ENCODE measurements at places on chromosomes 2 and 18. TPM values are rescaled to one million over a fixed set of nuclear protein-coding genes. Genes with fewer than 3 reads are reported as not detected.

Gene ALPP
- polyA plus RNA-seq, result not detected

Gene POTEI
- polyA plus RNA-seq, result 0.10 TPM

DNA sequence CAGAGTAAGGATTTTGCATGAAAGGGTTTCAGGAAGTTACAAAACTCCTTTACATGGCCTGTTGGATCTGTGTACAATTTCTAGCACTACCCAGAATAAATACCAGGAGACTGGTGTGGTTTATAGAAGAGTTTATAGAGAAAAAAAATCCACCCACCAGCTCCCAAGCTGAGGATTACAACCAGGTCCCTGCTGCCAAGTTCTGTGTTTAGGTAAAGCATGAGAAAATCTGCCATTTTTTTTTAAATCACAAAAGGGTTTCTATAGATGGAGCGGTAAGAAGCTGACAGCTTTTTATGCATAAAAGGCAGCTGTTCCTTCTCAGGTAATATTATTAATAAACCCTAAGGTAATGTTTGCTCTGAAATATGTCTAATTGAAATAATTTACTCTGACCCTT, 545.4 kb upstream of the ZEB2 start:
- DNase-seq, result no peak

Gene PROM2
- 31.0 TPM for polyA plus RNA-seq

DNA sequence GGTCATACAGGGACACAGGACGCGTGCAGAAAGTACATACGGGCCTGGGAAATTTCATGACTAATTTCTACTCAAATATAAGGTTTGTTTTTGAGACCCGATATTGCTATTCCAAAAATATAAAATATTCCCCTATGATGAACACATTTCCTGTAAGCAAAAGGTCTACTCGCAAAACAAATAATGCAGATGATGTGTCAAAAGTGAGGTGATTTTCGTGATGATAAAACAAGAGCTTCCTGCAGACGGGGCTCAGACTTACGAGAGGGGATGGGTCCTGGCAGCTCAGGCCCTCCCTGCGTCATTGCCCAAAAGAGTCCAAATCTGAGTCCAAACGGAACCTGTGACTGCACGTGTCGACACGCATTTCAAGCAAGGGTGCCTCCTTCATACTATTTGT, 62.7 kb downstream of the MBP start:
- no peak for DNase-seq

Gene SPR
- polyA plus RNA-seq, result 13.6 TPM

Gene DOK1
- polyA plus RNA-seq, result 9.8 TPM

- DNase-seq, result no peak
Observed at GRCh38 chr2:219406861-219407230, 11.3 kb upstream of the DES start.

- no peak for DNase-seq
Observed at GRCh38 chr2:111045771-111046444, 74.8 kb upstream of the BCL2L11 start.

DNA sequence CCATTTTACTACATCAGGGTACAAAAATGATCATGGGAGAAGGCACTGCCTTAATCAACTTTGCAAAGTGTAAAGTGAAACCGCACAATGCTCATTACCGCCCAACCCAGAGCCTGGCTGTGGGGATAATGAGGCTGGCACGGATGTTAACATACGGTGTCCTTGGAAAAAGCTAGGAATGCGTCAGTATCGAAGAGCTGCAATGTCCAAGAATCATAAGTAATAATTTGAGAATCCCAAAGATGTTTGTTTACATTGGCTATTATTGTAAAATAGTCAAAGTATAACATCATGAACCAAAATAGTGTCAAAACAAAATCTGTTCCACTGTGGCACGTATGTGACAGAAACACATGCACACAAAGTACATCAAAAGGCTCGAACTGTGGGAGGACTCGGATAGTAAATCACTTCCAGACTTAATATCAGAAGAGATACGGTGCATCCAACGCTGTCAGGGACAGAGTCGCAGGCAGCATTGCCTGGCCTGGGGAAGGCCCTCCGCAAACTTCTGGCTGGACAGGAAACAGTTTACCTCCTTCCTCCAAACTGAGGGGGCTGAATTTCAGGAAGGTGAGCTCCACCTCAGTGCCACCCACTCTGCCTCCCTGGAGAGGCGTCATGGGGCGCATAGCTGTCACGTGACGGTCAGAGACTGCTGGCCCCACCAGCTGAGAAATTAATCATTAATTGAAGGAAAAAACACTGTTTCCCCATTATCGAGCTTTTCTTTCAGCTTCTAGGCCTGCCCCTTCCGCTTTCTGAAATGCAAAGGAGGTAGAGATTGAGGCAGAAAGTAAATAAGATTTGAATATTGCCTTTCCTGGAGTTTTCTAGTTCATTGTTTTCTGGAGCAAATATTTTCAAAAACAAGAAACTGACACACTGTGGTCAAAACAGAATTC, 1.8 kb upstream of the ID2 start:
- no peak for DNase-seq

Gene CMPK2
- polyA plus RNA-seq, result 4.3 TPM

DNA sequence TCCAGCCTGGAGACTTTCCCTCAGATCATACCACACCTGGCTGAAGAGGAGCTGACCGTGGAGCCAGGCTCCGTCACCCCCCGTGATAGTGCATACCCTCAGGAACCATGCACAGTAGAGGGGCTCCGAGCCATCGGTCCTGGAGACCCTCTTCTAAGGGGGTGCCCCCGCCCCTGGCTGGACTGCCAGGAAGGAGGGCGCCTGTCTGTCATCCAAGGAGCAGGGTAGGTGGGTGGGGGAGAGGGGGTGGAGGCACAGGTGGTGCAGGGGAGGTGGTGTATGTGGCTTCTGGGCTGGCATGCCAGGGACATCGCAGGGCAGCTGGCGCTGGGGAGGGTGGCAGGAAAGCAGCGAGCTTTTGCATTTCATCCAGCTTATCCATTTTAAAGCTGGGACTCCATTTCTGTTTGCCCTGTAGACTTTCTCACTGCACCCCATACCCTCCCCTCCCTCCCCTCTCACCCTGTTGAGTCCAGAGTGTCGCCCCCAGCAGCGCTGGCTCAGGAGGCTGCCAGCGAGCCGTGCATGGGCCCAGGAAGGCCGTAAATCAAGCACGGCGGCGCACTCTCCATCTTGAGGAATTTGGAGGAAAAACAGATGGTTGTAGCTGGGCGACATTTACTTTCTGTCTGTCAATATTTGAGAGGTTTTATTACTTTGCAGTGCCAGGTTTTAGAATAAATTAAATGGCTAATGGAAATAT, 56.2 kb upstream of the HS6ST1 start:
- DNase-seq, result no peak

- no peak for DNase-seq
Observed at GRCh38 chr2:53562407-53562806, 205.2 kb upstream of the CHAC2 start.

Gene RGPD8
- 2.5 TPM for polyA plus RNA-seq

GRCh38 chr2:118150294-118150693, 62.0 kb downstream of the INSIG2 start:
- no peak for DNase-seq

DNA sequence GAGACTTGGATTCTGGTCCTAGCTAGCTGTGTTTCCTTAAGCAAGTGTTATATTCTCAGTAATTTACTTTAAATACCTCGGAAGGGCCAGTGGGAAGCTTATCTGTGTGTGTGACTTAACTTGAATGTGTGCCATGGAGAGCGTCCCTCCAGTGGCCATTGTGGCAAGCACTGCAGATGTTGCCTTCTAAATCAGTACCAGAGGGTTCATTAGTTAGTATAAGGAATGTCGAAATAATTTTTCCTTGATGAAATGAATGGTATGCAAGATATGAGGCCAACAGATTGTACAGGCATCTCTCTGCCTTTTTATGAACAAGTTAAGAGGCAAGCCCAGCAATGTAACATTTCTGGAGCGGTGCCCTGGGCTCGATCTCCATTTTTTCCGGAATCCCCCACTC, 52.0 kb downstream of the FBXO36 start:
- no peak for DNase-seq

Gene TMEM182
- polyA plus RNA-seq, result 7.7 TPM

Gene EGR4
- not detected for polyA plus RNA-seq

DNA sequence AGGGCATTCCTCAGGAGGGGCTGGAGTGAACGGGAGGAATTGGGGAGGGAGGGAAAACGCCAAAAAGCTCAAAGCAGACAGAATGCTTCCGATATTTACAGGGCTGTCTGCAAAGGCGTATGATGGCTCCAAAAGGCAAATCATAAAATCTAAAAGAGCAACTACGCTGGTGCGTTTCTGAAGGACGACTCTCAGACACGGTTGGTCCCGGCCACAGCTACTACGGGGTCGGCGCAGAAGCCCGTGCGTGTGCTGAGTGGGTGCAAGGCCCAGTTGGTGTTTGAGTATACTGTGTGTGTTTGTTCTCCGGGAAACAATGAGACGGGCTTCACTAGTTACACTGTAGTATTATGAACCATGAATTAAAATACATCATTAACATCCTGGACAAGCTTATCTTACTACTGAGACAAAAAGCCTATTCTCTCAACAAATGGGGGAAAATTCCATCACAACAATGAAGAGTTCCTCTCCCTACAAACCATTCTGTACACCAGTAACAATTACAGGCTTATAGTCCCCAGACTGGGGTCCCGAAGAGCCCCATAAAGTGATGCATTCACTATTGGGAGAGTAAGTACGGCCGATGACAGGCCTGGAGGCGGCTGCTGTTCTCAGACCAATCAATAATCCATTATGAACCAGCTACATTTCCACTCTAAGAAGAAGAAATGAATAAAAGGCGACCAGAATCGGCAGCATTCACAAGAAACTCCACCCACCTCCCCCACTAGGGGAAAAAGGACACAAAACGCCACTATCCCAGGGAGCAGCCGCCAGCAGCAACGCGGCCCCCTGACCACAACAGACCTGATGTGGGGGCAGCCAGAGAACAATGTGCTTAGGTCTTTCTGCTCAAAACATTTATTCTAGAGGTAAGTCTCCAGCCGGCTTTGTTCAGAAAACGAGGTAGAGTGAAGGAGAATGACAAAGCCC, 43.4 kb downstream of the ZNF516 start:
- no peak for DNase-seq

DNA sequence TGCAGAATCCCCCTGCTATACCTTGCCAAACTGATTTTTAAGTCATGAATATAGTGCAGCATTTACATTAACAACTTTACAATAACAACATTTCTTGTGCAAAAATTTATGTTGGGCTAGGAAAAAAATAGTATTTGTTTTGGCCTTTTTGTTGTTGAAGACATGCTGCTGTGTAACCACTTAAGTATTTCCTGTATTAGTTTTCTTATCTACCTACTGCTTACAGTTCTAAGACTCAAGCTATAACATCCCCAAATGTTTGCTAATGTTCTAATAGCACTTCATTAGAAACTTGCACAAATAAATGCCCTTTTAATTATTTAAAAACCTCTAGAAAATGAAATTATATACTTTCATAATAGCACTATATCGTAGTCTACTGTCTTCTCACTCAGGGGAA, 154.3 kb upstream of the DOCK10 start:
- DNase-seq, result no peak

Gene LAMA1
- polyA plus RNA-seq, result 68.4 TPM

Gene SIX3
- not detected for polyA plus RNA-seq

Gene AQP12A
- polyA plus RNA-seq, result 0.19 TPM

DNA sequence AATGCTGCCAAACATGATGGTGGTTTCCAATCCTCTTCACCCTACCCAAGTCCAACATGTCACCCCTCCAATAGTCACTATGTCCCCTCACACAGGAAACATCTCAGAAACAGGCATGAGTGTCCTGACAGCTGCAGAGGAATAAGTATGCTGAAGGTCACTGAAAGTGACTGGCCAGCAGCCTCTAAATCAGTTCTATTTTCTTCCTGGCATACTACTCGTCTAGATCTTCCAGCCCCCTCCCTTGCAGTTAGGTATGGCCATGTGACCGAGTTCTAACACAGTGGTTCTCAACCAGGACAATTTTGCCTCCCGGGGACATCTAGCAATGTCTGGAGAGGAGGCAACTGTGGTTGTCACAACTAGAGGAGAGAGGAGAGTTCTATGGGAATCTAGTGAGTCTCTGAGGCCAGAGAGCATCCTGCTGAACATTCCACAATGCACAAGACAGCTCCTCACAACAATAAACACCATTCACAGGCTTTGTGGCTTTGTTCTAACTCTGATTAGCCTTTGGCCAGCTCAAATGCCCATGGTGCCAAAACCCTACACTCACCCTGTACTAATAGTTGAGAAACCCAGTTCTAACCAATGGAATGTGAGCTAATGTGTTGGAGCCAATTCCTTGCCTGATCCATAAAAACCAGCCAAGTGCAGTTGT, 12.6 kb upstream of the ID2 start:
- DNase-seq, result no peak

- DNase-seq, result no peak
Observed at GRCh38 chr2:177315364-177315763, 50.8 kb upstream of the NFE2L2 start.

GRCh38 chr2:209614690-209615369, 156.8 kb upstream of the UNC80 start:
- DNase-seq, result no peak

GRCh38 chr2:29047083-29047845, 27.1 kb downstream of the PCARE start:
- no peak for DNase-seq

GRCh38 chr2:144430722-144431391, 89.1 kb downstream of the ZEB2 start:
- peak; percentile 73 for DNase-seq

DNA sequence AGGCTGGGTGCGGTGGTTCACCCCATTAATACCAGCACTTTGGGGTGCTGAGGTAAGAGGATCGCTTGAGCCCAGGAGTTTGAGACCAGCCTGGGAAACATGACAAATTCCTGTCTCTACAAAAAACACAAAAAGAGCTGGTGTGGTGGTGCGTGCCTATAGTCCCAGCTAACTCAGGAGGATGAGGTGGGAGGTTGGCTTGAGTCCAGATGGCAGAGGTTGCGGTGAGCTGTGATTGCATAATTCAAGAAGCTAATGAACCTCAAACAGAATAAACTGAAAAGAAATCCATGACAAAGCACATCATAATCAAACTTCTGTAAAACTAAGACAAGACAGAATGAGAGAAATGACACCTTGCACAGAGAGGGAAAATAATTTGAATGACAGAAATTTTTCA, 54.8 kb downstream of the SEMA4F start:
- no peak for DNase-seq

GRCh38 chr2:64857581-64858471, 131.4 kb upstream of the SLC1A4 start:
- no peak for DNase-seq
